Daoy (cell line): ENCODE measurements at places on chromosomes 12 and 14.

DNA sequence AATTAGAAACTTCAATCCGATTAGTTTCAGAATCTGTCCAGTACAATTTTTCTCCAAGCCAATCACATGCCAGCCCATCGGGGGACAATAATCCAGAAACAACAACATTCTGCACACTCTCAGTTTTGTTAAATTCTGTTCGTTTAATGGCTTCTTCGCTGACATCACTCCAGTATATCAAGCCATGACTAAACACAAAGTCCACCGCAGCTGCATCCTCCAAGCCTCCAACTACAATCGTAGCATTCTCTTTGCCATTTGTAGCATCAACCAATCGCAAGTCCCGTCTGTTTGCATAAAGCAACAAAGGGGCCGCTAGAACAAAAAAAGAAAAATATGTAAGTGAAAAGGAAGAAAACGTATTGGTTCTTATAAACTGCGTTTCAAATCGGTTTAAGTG lies 22.5 kb downstream of the LRP6 start:
- DNase-seq: no peak

GRCh38 chr14:90049390-90049789 lies 12.4 kb upstream of the KCNK13 start:
- no peak for DNase-seq

- peak; percentile 93 for DNase-seq
Measured at GRCh38 chr14:93939304-93940229, 12.4 kb downstream of the FAM181A start.

- DNase-seq: no peak
Measured at GRCh38 chr12:89339526-89339925, 12.8 kb downstream of the DUSP6 start.

DNA sequence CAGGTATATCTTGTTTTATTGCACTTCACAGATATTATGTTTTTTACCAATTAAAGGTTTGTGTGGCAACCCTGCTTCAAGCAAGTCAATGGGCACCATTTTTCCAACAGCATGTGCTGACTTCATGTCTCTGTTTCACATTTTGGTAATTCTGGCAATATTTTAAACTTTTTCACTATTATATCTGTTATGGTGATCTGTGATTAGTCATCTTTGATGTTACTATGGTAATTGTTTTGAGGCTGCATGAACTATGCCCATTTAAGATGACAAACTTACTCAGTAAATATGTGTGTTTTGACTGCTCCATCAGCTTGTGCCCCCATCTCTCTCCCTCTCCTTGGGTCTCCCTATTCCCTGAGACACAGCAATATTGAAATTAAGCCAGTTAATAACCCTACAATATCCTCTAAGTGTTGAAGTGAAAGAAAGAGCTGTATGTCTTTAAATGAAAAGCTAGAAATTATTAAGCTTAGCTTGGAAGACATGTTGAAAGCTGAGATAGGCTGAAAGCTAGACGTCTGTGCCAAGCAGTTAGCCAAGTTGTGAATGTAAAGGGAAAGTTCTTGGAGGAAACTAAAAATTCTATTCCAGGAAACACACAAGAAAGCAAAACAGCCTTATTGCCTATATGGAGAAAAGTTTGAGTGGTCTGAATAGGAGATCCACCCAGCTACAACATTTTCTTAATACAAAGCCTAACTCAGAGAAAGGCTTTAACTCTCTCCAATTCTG lies 365.1 kb downstream of the ATP23 start:
- DNase-seq: no peak

- no peak for DNase-seq
Measured at GRCh38 chr14:29352706-29353080, 575.0 kb downstream of the PRKD1 start.

DNA sequence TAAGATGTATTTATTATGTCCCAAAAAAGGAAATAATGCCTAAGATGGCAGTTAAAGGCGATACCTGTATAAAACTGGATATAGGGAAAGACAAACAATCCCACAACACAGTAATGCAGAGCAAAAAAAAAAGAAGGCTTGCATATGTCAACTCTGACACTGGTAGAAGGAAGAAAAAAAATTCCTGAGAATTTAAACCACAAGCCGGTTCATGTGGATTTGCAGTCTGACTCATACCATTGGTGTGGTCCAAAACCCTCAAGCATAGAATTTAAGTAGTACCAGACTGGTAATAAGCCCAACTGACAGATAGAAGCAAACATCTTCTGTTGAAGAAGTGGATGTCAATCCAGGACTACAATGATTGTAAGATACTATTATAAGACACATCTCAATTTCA lies 7.2 kb downstream of the DNAI7 start:
- peak; percentile 85 for DNase-seq

DNA sequence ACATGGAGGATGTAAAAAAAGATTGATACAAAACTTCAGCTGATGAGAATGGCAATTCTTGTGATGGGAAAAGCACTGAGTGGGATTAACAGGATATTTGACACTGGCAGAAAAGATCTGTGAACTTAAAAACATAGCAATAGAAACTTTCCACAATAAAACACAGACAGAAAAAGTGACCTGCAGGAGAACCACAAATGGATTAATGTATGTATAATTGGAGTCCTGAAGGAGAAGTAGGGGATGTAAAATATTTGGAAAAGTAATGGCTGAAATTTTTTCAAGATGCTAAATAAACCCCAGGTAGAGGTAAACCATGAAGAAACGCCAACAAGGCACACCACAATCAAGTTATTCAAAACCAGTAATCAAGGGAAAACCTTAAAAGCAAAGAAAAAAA lies 130.8 kb upstream of the C14orf180 start:
- DNase-seq: no peak

DNA sequence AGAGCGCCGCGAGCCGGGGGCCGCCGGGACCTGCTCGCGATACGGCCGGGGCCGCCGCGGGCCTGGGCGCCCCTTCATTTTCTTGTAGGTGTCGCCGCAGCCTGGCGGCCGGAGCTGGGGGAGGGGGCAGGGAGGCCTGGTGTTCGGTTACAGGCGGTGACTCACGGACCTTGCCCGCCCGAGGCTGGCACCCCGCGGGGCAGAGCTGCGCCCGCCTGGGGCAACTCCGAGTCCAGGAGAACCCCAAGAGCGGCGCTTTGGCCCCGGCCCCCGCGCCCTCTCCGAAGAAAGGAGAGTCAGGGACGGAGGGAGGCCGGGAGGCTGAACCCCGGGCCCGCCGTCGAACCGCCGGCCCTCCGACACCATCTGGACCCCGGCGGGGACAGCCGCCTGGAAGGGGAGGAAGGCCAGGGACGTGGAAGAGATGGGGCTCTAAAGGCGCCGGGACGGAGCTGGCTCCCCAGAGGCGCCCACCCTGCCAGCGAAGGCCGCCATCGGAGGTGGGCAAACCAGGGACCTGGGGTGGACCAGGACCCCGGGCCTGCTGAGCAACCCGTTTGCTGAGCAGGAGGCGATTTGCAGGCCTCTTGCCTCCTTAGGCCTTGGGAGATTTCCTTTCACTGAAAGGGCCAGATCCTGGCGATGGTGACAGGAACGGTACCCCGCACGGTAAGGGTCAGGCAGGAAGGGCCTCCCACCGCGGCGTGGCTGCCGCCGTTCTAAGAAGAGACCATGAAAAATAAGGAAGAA lies 843 bp upstream of the NUAK1 start:
- DNase-seq: peak; percentile 94

GRCh38 chr12:29611906-29612305 lies 114.4 kb upstream of the OVCH1 start:
- no peak for DNase-seq

DNA sequence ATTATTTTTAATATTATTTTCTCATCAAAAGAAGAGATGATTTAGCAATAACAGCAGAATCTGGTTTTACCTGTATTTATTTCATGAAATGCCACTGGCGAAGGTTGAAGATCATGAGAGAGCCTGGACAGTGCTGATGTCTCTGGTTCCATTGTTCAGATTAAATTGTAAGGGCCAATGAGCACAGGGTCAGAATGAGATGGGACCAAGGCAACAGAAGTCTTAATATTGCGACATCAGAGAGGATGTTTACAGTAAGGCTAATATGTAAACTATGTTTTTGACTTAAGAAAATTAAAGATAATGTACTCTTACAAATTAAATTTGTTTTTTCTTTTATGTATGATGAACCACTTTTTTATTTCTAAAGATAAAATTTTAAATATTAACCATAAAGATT lies 35.2 kb upstream of the KLRD1 start:
- DNase-seq: no peak

DNA sequence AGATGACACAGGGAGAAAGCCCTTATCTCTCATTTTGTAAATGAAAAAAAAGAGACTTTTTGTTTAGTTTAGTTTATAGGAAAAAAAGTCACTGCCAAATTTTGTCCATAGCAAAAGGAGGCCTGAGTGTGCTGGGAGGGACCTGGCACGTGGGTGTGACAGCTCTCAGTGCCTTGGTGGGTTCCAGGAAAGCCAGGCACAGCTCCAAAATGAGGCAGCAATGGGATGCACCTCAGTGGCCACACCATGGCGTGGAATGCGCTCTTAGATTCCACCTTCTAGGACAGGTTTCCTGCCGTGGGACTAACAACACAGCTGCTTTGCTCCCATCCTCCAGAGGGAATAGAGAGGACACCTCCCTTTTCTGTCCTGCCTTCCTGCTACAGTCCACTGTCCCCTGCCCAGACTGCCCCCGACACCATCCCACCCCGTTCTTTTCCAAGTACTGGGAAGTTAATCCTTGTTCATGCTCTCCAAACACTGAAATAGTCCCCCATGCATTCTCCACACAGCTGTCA lies 207.6 kb downstream of the EMP1 start:
- DNase-seq: no peak

DNA sequence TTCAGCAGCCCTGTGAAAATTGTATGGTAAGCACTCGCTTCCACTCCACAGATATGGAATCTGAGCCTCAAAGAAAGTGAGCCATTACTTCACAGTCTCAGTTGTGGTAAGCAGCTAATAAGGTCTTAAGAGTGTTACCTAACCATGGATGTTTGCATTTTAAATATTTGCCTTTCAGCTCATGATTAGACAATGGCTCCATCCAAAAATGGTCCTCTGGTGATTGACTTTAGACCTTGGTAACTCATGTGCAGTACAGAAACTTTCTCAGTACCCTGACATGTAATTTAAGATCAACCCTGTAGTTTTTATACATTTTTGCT lies 1.8 kb downstream of the A2M start:
- no peak for DNase-seq

DNA sequence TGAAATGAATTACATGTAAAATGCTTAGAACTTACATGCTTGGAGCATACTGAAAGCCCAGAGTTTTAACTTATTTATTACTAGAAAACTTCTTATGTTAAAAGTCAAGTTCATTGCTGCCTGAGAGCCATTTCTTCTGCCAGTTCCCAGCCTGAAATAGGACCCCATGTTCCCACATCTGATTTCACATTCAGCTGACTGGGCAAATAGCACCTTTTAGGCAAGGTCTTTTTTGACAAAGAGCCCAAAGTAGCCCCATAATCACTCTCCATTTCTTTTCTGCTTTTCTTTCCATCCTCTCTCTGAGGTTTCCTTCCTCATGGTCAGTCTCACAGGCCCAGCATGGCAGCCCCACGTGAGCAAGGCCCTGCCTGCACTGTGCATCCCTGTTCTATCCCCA lies 1.1 kb upstream of the ARPC3 start:
- DNase-seq: no peak

DNA sequence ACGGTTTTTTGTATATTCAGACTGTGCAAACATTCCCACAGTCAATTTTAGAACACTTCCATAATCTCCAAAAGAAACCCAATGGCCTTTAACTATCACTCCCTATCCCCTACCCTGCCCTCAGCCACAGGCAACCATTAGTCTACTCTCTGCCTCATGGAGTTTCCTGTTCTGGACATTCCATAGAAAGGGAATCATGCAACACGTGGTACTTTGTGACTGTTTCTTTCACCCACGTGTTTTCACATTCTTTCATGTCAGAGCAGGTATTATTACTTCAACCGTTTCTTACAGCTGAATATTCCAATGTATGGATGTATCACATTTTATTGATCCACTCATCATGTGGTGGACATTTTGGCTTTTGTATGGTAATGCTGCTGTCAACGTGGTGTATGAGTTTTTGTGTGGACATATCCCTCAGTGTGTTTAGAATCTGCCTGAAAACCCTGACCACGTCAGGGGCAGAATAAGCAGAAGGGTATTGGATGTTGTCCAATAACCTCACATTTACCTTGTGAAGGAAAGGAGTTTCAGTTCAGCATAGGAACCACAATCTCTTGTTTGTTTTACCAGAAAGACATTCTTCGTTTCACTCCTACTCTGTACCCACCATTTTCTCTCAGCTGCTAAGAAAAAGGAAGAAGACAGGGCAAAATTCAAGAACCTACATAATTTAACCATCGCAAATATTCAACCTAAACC lies 107.5 kb upstream of the DYRK2 start:
- peak; percentile 31 for DNase-seq

- DNase-seq: peak; percentile 32
Measured at GRCh38 chr14:22882529-22883172, 371 bp upstream of the REM2 start.

DNA sequence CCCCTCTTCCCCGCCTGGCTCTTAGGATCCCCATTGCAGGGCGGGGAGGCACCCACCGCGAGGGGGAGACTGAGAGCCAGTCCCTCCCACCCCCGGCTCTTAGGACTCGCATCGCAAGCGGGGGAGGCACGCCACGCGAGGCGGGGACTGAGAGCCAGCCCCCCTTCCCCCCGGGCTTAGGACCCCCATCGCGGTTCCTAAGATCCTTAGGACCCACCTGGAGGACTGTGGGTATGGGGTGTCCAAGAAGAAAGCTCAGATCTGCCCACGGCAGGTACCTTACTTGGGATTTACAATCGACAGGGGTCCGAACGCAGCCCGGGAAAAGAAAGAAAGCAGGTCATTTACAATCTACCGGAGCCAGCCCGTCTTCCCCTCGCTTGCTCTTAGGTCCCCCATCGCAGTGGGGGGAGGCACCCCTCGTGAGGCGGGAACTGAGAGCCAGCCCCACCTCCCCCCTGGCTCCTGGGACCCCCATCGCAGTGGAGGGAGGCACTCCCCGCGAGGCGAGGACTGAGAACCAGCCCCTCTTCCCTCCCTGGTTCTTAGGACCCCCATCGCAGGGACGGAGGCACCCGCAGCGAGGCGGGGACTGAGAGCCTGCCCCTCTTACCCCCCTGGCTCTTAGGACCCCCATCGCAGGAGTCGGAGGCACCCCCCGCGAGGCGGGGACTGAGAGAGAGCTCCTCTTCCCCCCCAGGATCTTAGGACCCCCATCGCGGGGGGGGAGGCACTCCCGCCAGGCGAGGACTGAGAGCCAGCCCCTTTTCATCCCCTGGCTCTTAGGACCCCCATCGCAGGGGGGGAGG lies 43.7 kb downstream of the DDX11 start:
- peak; percentile 67 for DNase-seq
